ENCODE measurements at places on chromosomes 4 and X. TPM values are rescaled to one million over a fixed set of nuclear protein-coding genes. Genes with fewer than 3 reads are reported as not detected.
A peak's percentile ranks its signal among the peaks of the same experiment; 100 is the strongest.

Gene NLRP2B
- not detected for polyA plus RNA-seq

DNA sequence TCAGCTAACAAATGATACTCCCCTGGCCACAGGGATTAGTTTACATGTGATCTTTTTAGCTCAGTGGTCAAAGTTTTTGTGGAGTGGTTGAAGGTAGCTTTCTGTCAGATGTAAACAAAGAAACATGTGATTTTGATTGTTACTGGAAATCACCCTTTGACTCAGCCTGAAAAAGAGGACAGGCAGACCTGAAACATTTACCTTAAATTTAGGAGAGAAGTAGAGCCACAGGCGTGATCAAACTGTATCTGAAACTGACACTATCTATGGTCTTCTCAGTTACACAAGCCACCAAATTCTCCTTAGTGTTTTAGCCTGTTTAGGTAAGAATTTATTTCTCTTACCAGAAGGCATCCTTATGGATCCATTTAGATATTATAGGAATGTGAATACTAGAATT, 136.7 kb downstream of the CBLL2 start:
- no peaks in the 10 kb centered on the region for H3K27me3 ChIP-seq
- no peak overlapping the region for H3K27ac ChIP-seq
- DNase-seq = no peak
- no peak overlapping the region for H3K4me3 ChIP-seq
- H3K36me3 ChIP-seq = no peaks in the 10 kb centered on the region
- H3K4me1 ChIP-seq = no peaks in the 10 kb centered on the region

GRCh38 chr4:168773388-168774195, 236.5 kb downstream of the CBR4 start:
- H3K27me3 ChIP-seq = no peaks in the 10 kb centered on the region
- H3K36me3 ChIP-seq = no peaks in the 10 kb centered on the region
- H3K4me1 ChIP-seq = peaks cover 9% of the 10 kb centered on the region
- H3K27ac ChIP-seq = peak overlapping the region; percentile 73
- H3K4me3 ChIP-seq = no peak overlapping the region
- DNase-seq = no peak

GRCh38 chr4:6049985-6050384, 31.8 kb upstream of the C4orf50 start:
- no peaks in the 10 kb centered on the region for H3K27me3 ChIP-seq
- H3K36me3 ChIP-seq = no peaks in the 10 kb centered on the region
- H3K4me1 ChIP-seq = no peaks in the 10 kb centered on the region

DNA sequence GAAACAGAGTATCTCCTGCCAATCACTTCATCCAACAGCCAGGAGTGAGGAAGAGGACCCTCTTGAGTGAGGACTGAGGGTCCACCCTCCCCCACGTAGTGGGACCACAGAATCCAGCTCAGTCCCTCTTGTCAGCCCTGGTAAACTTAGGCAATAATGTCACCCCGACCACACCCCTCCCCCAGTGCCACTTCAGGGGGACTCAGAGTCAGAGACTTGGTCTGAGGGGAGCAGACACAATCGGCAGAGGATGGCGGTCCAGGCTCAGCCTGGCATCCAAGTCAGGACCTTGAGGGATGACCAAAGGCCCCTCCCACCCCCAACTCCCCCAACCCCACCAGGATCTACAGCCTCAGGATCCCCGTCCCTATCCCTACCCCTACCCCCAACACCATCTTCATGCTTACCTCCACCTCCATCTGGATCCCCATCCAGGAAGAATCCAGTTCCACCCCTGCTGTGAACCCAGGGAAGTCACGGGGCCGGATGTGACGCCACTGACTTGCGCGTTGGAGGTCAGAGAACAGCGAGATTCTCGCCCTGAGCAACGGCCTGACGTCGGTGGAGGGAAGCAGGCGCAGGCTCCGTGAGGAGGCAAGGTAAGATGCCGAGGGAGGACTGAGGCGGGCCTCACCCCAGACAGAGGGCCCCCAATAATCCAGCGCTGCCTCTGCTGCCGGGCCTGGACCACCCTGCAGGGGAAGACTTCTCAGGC, at the start of the genes CSAG1 and MAGEA12:
Gene CSAG1 (minus strand): TSS at position 461 of the 715 bp plus-strand sequence. CDS start 1,261 bp downstream, outside the sequence.
Gene MAGEA12 (plus strand): TSS at position 497 of the 715 bp plus-strand sequence. CDS start 2,405 bp downstream, outside the sequence.
- H3K36me3 ChIP-seq = no peaks in the 10 kb centered on the region
- H3K27ac ChIP-seq = no peak within 1 kb of the TSS
- DNase-seq = no peak
- H3K4me1 ChIP-seq = no peaks in the 10 kb centered on the region
- H3K27me3 ChIP-seq = no peaks in the 10 kb centered on the region
